ENCODE measurements at places on chromosomes 6 and 20.

DNA sequence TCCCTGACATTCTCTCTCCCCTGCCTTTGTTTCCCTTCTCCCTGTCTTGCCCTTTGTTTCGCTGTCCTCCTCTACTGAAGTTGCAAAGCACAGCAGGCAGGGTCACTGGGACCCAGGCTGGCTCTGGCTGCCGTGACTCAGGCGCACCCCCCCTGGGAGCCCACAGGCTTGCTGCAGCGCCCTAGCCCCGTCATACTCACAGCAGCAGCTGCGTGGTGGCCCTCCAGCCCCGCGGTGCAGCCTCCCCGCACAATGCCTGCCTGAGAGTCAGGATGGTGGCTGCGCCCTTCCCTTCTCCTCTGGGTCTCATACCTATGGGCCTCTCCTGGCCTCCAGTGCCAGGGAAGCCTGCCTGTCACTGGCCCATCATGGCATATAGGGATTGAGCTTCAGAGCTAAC lies 41.7 kb downstream of the TXNDC5 start:
- DNase-seq, result no peak

GRCh38 chr6:28863604-28864325 lies 60.0 kb downstream of the TRIM27 start:
- peak; percentile 81 for DNase-seq

DNA sequence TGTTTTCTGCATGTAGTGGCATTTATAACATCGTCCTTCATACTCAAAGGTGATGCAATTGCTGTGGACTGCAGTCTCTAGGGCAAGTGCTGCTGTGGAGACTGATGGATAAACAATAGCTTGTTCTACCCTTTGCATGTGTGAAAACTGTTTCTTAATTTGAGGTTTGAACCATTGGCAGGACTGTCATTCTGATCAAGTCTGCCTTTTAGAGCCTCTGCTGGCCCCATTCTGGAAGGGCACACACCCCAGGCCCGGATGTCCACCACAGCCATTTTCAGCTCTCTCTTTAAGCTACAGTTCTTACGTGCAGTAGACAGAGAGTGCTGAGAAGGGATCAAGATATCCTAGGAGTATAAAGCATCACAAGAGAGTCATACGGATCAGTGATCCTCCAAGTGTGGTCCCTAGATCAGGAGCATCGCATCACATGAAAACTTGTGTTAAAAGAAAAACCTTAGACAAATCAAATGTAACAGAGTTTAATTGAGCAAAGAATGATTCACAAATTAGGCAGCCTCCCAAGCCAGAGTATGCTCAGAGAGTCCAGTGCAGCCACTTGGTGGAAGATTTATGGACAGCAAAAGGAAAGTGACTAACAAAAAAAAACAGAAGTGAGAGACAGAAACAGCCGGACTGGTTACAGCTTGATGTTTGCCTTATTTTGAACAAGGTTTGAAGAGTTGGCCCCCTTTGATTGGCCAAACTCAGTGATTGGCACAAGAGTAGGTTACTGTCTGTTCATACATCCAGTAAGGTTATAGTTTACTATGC lies 52.0 kb downstream of the FRK start:
- no peak for DNase-seq

GRCh38 chr6:65924411-65924810 lies 217.4 kb upstream of the EYS start:
- DNase-seq, result no peak

Data from NCI-H187 (cell line).